Endodermal cell (in vitro differentiated cells): ENCODE measurements at places on chromosomes 12 and 14.

GRCh38 chr12:128909653-128910052 lies 56.4 kb downstream of the GLT1D1 start:
- no peak for DNase-seq

GRCh38 chr12:108309674-108310312 lies 29.3 kb downstream of the CMKLR1 start:
- no peak for DNase-seq

DNA sequence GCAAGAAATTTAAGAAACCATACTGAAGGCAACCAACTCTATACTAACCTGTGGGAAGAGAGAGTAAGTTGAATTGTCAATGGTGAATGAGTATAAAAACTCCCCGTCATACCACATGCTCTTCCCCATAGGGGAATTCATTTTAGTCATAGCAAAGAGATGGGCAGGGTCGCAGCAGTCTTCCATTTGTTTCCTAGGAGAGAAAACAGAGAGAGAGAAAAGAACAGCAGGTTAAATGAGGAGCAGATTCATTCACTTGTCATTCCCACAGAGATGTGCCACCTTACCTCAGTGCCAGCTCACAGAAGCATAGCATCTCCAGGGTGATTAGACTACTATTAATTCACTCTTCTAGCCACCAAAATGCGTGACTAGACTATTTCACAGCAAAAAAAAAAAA lies 47.4 kb downstream of the ST8SIA1 start:
- DNase-seq = no peak

DNA sequence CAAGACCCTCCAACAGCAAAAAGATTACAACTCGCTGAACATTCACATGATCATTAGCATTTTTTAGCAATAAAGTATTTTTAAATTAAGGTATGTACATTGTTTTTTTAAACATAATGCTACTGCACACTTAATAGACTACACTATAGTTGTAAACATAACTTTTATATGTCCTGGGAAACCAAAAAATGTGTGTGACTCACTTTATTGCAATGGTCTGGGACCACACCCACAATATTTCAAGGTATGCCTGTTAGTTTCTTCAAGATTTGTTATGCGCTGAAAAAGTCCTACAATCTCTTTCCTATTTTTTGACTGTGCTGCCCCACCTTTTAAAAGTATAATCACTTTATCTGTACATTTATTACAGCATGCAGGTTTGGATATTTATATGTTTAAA lies 30.4 kb upstream of the PCNX4 start:
- no peak for DNase-seq

DNA sequence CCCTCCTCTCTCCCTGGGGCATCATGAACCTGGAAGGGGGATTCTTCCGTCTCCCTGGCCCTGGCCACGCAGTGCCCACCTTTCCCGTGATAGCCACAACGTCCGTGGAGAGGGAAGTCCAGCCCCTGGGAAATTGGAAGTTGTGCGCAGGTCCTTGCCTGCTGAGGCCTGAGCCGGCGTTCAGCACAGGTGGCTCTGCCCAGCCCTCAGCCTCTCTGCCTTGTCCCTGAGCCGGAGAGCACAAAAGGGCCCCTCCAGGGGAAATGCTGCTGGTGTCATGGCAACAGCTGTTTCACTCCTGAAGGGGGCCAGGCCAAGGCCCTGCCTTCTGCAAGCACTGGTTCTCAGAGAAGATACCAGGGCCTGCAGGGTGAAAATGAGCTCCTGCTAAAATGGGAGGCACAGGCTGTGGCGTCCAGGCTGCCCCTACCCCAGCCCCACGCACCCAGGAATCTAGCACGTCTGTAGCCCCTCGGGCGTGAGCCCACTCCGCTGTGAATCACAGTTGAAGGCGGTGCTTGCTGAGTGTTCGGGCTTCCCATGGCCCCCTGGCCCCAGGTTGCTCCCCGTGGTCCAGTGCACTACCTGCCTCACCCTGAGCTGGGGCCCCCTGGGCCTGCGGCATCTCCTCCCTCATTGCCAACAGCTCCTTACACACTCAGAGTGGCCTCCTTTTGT lies 149.4 kb downstream of the ADGRD1 start:
- DNase-seq = peak; percentile 43

DNA sequence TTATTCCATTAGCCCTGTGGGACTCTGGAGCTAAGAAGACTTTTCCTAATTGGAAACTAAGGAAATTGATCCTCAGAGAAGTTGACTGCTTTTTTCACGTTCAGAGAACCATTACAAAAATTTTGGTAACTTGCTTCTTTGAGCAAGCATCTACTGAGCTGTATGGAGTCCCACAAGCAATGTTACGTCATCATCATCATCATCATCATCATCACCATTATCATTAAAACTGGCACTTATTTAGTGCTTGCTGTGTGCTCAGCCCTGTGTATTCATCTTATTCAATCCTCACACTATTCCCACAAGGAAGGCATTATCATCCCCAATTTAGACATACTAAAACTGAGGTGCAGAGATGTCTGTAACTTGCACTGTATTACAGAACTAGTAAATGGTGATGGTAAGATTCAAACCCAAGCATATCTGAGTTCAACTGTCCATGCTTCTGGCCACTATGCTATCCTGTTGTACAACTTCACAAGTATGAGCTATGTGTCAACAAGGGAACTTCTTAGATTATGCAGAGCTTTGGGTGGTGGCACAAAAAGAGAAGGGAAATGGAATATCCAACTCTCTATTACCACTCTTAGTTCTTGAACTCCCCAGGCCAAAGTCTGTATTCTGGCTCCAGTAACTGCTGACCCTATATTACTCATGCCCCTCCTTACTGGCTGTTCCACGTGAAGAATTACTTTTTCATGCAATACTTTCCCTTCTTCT lies 6.3 kb downstream of the KRT1 start:
- DNase-seq = no peak

- DNase-seq = no peak
Measured at GRCh38 chr12:22042976-22043669, 2.9 kb upstream of the CMAS start.

- DNase-seq = peak; percentile 44
Measured at GRCh38 chr14:104971447-104972240, 6.5 kb downstream of the AHNAK2 start.
